ENCODE measurements at places on chromosomes 6 and 20.

- DNase-seq = peak; percentile 34
Measured at GRCh38 chr6:75424618-75425548, 68.7 kb downstream of the FILIP1 start.

- no peak for DNase-seq
Measured at GRCh38 chr6:139277587-139277986, 14.2 kb downstream of the TXLNB start.

- no peak for DNase-seq
Measured at GRCh38 chr6:134517868-134518267, 200.0 kb upstream of the SGK1 start.

- DNase-seq = peak; percentile 91
Measured at GRCh38 chr6:15264902-15265761, 19.3 kb downstream of the JARID2 start.

DNA sequence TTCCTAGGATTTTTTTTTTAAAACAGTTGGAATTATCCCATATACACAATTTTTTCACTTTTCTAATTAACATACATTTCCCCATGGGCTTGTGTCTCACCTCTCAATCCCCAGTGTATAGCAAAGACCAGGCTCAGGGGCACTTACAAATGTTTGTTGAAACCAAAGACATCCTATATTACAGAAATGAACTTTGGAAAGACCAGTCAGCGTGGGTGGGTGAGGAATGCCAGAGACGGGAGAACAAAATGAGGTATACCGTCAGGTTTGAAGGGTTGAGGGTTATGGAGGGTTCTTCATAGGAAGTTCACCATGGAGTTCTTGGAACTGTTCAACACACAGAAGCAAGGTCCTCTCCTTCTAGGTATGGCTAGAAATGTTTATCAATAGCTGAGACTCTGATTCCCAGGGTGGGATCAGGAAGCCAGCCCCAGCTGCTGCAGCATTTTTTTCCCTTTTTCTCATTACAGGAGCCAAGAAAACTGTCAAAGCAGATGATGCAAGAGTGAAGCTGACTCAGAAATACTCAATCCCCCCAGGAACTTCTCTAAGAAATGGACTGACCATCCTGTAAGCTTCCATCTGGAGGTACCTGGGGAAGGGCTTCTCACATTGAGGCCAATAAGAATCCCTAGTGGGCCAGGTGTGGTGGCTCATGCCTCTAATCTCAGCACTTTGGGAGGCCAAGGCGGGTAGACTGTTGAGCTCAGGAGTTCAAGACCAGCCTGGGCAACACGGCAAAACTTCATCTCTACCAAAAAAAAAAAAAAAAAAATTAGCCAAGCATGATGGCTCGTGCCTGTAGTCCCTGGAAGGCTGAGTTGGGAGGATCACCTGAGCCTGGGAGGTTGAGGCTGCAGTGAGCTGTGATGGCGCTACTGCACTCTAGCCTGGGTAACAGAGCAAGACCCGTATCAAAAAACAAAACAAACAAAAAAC lies 15.9 kb upstream of the TBC1D20 start:
- no peak for DNase-seq

DNA sequence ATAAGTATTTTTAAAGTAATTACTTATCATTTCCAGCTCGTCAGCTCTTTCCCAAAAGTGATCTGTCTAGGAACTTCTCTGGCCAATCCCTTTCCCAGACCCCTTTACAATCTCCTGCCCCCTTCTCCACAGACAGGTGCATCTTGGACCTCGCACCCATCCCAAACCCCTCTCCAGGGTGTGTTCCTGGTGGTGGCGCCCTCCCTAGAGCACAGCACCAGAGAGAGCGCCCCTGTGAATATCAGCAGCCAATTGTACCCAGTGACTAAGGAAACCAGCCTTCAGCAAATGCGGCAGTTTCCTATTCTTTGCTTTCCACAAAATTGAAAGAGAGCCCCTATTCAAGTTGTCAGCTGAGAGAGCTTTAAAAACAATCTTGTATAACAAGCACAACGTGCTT lies 157.7 kb downstream of the RNASET2 start:
- DNase-seq = no peak

- no peak for DNase-seq
Measured at GRCh38 chr6:158194487-158195280, 26.5 kb downstream of the GTF2H5 start.

DNA sequence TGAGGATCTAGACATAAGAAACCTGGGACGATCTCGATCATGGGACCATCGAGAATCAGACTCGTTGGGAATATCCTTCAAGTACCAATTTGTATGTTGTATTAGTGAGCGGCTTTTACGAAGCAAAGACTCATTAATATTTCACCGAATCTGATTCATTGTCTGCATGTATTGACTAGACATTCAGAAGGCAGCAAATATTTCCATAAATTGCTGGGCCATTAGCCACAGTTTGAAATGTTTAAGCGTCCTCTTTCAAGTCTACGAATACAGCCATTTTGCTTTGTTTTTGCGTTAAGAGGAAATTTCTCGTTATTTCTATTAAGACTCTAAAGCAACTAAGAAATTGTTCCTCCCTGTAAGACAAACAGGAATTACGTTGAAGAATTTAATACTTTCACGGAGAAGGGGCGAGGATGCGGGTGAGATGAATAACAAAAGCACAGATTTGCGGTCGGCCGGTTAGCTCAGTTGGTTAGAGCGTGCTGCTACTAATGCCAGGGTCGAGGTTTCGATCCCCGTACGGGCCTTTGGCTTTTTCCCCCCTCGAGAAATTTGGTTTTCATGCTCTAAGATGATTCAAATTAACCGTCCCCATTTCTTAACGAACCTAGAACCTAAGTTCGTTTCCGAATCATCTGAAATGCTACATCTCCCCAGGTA lies 18.5 kb downstream of the POM121L2 start:
- no peak for DNase-seq

GRCh38 chr6:137677709-137678108 lies 183.5 kb upstream of the OLIG3 start:
- DNase-seq = no peak

DNA sequence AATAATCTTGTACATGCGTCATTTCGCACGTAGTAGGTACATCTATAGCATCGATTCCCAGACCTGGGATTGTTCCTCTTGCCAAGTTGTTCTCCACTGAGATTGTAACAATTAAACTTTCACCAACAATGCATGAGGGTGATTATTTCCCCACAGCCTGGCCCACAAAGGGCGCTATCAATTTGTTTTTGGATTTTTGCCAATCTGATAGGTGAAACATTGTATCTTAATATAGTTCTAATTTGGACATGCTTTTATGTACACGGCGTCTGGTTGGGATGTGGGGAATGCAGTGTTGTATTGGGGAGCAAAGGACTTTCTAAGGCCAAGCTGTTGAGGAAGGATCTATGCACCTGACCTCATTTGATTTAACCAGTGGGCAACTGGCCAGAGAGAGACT lies 59.5 kb downstream of the VEGFA start:
- DNase-seq = no peak

- no peak for DNase-seq
Measured at GRCh38 chr20:1491860-1492642, 831 bp upstream of the SIRPB2 start.

DNA sequence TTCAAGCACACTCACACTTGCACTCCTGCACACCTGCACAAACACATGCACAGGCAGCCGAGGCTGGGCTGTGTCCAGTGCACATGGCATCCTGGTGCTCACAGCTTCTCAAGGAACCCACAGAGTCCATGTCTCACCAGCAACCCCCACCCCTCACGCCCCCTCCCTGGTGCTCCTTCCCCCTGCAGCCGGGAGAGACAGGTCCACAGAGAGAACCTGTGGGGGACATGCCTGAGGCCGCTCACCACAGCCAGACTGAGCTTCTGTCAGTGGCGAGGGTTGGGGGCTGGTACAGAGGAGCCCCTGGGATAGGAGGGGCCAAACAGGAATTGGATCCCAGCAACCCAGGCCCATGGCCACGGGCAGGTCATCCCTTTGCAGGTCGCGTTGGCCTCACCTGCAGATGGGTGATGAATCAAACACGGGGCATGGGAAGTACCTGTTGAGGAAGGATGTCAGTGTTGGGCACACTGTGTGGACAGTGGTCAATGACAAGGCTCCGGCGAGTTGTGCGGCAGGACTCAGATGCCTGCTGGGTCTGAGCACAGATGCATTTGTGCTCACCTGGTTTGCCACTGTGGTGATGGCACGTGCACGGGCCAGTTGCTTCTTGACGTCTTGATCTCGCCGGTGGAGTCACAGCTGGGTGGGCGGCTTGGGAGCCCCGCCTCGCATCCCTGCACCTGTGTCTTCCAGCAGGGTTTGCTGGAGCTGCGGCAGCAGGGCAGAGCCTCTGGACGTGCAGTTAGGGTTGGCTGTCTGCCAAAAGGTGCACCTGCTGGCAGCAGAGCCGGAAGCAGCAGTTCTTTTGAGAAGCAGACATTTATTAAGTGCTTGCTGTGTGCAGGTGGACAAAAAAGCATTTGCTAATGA lies 113.0 kb downstream of the ERMARD start:
- no peak for DNase-seq

DNA sequence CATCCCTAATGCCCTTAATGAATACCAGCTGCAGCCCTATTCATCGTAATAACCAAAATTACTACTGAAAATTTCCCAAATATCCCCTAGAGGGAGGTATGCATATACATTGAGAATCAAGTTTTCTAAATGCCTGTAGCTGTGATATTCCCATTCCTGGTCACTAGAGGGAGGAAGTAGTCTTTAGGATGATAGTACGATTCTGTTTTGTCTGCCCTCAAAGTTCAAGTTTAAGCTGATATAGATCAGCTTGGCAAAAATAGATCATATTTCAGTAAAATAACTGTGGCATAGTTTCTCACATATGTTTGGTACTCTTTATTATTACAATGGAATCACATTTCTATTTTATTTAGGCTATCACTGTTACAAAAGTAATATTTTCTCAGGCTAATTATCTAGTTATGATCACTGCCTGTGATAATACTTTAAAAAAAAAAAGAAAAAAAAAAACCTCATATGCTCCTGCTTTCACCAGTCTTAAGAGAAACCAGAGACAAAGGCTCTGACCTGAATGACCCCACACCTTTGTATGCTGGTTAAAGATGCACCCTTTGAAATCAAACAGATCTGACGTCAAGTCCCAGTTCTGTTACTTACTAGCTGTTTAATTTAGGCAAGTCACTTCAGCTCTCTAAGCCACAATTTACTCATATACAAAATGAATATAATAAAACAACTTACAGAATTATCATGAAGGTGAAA lies 11.0 kb downstream of the TSPYL1 start:
- DNase-seq = no peak

- DNase-seq = peak; percentile 10
Measured at GRCh38 chr6:147603392-147604081, 95.0 kb downstream of the SAMD5 start.

GRCh38 chr20:11451793-11452291 lies 465.9 kb upstream of the BTBD3 start:
- no peak for DNase-seq

GRCh38 chr20:21701171-21701876 lies 4.1 kb upstream of the PAX1 start:
- DNase-seq = no peak

GRCh38 chr6:89826029-89826528 lies 3.6 kb upstream of the CASP8AP2 start:
- no peak for DNase-seq

GRCh38 chr6:145723646-145724045 lies 11.7 kb downstream of the EPM2A start:
- no peak for DNase-seq

- no peak for DNase-seq
Measured at GRCh38 chr6:110398778-110399177, 16.6 kb downstream of the DDO start.

DNA sequence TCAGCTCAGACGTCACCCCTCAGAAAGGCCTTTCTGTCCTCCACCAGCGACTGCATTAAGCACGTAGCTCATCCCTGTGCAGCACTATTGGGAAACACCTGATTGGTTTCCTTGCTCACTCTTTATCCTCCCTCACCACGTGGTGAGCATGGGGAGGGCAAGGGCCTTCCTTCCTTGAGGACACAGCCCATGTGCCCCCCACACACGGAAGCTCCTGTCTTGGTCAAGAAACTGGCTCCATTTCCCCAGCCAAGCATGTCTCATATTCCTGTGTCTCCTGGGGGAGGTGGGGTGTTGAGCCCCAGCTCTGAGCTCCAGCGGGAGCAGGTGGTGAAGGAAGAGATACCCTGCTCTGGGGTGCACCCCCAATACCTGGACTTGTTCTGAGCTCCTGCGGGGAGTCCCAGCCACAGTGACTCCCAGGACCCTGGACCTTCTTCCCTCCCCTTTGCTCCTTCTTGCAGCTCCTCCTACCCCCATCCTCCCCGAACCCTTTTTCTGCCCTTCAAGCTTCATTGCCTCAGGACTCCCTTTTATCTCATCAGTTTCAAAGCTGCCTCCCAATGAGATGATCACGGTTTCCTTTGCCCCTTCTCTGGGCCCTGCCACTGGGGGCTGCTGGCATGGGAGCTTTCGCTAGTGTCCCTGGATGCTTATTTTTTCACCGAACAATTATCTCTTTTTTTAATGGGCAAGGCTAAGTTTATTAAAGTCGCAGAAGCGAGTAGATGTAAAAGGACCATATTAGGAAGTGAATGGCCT lies 230.1 kb downstream of the TFAP2C start:
- DNase-seq = no peak

GRCh38 chr20:48825566-48825920 lies 2.3 kb downstream of the PREX1 start:
- DNase-seq = peak; percentile 58

GRCh38 chr20:47493963-47494293 lies 7.8 kb upstream of the NCOA3 start:
- no peak for DNase-seq

GRCh38 chr6:151765444-151765886 lies 42.0 kb upstream of the ESR1 start:
- DNase-seq = peak; percentile 50

- no peak for DNase-seq
Measured at GRCh38 chr6:106160189-106160588, 74.1 kb downstream of the PRDM1 start.

GRCh38 chr6:31815025-31815838 lies at the start of the genes HSPA1A and HSPA1L:
Gene HSPA1A (plus strand): TSS chr6:31815543. CDS start chr6:31815757, 214 bp downstream.
Gene HSPA1L (minus strand): TSS chr6:31815283. CDS start chr6:31811972, 3,311 bp downstream.
- peak; percentile 97 for DNase-seq

DNA sequence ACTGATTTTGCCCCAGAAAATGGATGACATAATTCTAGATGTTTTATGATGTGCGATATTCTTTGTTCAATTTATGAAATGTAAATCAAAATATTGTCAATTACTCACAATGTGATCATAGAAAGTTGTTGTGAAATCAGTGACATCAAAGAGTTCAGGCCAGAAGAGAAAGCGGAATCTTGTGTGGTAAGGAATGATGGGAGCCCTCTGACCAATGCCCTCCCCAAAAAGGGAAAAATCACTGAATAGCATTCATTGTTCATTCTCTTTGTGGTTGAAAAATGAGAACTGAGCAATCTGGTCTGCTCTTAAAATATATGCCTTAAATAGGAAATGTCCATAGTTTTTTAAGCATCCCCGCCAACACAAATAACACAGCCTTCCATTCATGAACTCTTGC lies 247.1 kb upstream of the GRIK2 start:
- no peak for DNase-seq

Measured in putamen (tissue), 1 donor.